ENCODE measurements at places on chromosomes 4 and X. TPM values are rescaled to one million over a fixed set of nuclear protein-coding genes. Genes with fewer than 3 reads are reported as not detected.

- DNase-seq, result no peak
Measured at GRCh38 chr4:149279331-149279730, 536.3 kb downstream of the IQCM start.

GRCh38 chr4:177092807-177093206, 216.9 kb upstream of the NEIL3 start:
- DNase-seq, result no peak

- peak; percentile 36 for DNase-seq
Measured at GRCh38 chrX:70444326-70444945, at the start of gene DLG3. Gene DLG3 (plus strand): TSS chrX:70444835. CDS start chrX:70445202, 367 bp downstream.

- DNase-seq, result no peak
Measured at GRCh38 chr4:57403591-57403990, 293.4 kb upstream of the IGFBP7 start.

DNA sequence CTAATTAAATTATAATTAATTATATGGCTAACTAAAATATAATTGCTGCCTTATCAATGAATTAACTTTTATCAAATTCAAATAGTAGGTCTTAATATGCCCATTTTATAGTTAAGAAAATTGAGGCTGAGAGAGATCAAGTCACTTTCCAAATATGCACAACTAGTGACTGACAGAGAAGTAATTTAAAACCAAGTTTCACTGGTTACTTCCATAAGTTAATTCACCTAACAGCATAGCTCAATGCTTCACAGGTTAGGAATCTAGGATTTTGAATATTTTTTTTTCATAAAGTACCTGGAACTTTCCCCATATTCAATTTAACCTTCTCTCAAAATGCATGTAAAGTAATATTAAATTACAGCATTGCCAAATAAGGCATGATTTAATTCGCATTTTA, 134.4 kb upstream of the VEGFC start:
- DNase-seq, result no peak

GRCh38 chr4:98470366-98470765, 188.0 kb downstream of the TSPAN5 start:
- DNase-seq, result peak; percentile 58

- no peak for DNase-seq
Measured at GRCh38 chr4:99205153-99205979, 13.7 kb downstream of the ADH6 start.

- no peak for DNase-seq
Measured at GRCh38 chrX:38236901-38237615, 16.4 kb upstream of the SRPX start.

DNA sequence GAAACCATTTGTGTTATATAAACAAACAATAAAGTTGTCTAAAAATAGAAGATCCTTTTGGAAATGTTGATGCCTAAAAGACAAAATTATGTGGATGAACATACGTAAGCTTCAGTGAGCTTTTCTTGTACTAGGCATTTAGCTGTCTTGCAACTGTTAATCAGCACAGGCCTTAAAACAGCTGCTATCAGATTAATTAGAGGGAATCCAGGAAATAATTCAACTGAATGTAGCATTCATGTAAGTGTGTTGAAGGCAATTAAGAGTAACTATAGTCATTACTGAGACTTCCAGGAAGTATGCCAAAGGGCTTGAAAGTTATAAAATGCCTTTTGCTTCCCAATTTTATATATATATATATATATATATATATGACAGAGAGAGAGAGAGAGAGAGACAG, 248.7 kb downstream of the IL1RAPL1 start:
- no peak for DNase-seq

- peak; percentile 74 for DNase-seq
Measured at GRCh38 chr4:77095101-77095821, 19.5 kb upstream of the CCNI start.

GRCh38 chr4:185508181-185508580, 27.1 kb downstream of the PDLIM3 start:
- no peak for DNase-seq

DNA sequence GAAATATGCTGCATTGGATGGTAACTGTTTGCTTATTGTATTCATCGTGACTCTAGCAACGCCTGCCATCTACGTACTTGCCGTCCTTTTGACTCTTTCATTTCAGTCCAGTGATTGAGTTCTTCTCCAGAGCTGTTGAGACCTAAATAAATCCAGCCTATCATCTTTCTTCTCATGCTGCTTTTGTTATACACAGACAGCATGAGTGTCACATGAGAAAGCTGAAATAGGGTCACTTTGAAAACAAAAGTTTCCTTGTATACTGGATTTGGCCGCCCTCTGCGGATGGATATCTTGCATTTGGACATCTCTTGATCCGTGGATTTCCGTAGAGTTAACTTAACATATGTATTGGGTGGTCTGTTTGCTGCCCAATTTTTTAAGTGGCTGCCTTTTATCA, 67.2 kb downstream of the TMPRSS11F start:
- no peak for DNase-seq

- peak; percentile 33 for DNase-seq
Measured at GRCh38 chr4:71251261-71251660, 87.6 kb upstream of the SLC4A4 start.

Gene RBM46
- not detected for total RNA-seq

Gene ZNF280C
- 6.2 TPM for total RNA-seq

Gene ERVMER34-1
- total RNA-seq, result 0.26 TPM

Gene SLIT2
- 2.8 TPM for total RNA-seq

Gene KIT
- not detected for total RNA-seq

Gene RTL9
- 0.11 TPM for total RNA-seq

Gene NXF3
- 0.46 TPM for total RNA-seq

Gene ARAP2
- total RNA-seq, result not detected

Gene SPINK2
- total RNA-seq, result not detected

Gene SLAIN2
- 25.8 TPM for total RNA-seq

Measured in LHCN-M2 (cell line).